ENCODE measurements at places on chromosomes 7 and 10.

- DNase-seq, result no peak
These were observed 285.6 kb downstream of the PRPF18 start for GRCh38 chr10:13872411-13872810.

GRCh38 chr7:87058744-87059524, 520 bp downstream of the ELAPOR2 start:
- no peak for DNase-seq

GRCh38 chr10:60627778-60628748, 150.2 kb upstream of the CDK1 start:
- DNase-seq, result no peak

DNA sequence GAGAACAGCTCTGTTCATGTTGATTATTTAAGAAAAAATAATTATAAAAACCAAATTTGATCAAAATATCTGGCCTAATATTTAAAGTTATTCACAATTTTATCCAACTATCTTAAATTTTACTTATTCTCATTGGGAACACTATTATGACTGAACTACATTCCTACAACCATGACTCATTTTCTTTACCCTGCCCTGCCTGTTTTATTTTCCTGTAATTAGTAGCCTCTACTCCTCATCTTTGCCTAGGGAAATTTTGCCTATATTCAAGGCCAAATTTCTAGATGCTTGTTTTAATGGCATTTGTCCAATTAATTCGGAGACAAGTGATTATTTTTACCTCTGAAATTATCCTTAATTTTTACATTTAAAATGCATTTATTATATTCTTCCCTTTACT, 289.7 kb upstream of the TMEM229A start:
- no peak for DNase-seq

GRCh38 chr10:75008952-75009351, 102.5 kb upstream of the SAMD8 start:
- no peak for DNase-seq

DNA sequence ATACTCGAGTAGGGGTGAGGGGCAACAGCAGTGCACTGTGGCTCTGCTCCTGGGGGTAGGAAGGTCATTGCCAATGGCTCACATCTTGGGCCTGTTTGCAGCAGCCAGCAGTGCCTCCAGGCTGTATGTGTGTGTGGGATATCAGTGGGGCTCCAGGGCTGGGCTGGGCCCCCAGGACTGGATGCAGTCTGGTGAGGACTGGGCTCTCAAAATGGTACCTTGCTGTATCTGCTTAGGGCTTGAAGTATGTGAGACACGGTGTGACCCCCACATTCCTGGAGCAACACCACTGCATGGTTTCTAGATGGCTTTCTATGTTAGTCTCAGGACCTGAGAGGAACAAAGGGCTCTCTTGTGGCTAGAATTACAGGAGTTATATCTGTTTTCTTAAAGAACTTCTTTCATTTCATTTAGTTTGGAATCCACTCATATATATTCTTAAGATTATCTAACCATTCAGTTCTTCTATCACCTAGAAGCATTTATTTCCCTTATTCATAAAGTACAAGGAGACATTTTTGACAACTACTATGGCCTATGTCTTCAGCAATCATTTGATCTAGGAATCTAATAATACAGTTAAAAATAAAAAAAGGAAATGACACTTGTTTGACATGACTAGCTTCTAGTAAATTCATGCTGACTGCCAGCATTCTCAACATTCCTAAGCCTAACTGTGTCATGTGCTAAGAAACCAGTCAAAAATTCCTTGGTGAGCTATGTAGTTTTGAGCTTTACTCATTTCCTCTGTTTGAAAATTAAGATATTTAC, 443.2 kb upstream of the SEMA3A start:
- DNase-seq, result peak; percentile 21

DNA sequence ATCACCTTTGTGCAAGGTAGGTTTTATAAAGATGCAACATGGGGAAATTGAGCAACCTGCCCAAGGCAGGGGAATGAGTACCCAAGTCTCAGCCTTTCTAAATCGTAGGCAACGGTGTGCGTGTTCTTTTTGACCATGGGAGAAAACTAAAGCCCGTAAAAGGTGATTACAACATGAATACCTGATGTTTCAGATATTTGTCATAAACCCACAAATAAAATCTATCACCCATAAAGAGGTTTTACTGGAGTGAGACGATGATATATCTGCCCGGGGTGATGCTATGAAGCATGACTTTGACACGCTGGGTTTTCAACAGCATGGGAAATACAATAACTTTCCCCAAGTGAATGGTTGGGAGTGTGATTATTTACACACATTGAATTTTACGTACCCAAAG, 406.3 kb upstream of the KLF6 start:
- no peak for DNase-seq

GRCh38 chr7:102413091-102413490, 16.9 kb downstream of the PRKRIP1 start:
- no peak for DNase-seq

GRCh38 chr10:58662314-58662713, 149.6 kb downstream of the BICC1 start:
- DNase-seq, result no peak

- DNase-seq, result no peak
These were observed at the start of gene SAP25 for GRCh38 chr7:100573691-100574361. Gene SAP25, minus strand, starts transcription at chr7:100573900. Its CDS starts 158 bp downstream, at chr7:100573742.

GRCh38 chr7:105439174-105439893, 50.6 kb upstream of the SRPK2 start:
- no peak for DNase-seq

DNA sequence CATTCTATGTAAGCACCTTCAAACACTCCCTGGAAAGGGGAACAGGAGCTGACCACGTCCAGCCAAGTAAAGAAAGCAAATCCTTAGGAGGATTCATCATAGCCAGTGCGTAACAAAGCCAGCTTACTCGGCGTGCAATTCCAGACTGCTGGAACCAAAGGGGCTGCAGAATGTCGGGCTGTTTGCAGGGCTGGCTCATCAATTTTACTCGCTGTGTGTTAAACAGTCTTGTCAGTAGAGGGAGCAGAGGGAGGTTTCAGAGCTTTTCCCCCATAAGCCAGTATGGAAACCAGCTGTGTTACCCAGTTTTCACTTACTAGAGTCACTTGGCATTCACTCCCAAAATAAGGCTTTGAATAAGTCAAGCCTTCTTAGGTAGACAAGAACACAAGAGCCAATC, 127.1 kb downstream of the KMT2E start:
- no peak for DNase-seq

DNA sequence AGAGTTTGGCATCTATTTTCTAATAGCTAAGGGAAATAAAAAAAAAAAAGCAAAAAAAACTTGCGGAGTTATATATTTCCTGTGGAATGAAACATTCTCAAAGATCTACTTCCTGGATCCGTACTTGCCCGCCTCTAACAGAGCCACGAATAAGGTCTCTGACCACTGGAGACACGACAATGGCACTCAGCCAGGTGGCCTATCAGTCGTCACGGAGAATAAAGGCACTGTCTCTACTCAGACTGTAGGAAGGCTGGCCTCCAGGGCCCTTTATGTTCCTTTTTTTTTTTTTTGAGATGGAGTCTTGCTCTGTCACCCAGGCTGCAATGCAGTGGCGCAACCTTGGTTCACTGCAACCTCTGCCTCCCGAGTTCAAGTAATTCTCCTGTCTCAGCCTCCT, 58.7 kb downstream of the RGS10 start:
- no peak for DNase-seq

DNA sequence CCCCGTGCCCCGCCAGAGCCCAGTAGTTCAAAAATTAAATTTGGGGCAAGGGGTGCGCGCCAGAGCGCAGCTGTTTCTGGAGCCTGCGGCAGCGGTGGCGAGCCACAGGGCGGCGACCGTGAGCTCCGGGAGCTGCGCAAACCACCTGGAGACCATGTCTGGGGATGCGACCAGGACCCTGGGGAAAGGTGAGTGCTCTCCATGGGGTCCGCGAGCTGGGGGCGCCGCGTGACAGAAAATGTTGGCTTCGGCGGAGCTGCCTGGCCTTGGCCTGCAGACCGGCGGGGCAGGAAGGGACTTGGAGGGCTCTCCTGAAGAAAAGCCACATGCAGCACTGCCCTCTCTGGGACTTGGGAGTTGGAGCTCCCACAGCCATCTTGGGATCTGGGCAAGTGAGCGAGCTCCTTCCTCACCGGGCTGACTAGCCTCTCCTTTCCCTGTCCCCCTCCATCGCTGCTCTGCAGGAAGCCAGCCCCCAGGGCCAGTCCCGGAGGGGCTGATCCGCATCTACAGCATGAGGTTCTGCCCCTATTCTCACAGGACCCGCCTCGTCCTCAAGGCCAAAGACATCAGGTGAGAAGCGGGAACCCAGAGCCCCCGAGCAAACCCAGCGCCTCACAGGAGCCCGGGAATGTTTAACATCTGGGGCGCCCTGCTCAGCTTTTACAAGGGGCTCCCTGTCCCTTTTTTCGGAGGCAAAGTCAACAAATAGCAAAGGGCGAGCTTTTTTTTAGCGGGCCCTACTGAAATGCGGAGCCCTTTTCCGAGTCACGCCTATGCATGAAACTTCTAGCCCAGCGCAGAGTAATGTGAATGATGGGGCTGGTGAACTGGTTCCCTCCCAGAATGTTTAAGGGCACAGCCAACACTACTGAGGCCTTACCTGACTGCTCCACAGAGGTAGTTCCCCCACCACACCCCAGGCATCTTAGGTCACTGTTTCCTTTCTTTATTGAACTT, 6.1 kb downstream of the GSTO2 start:
- DNase-seq, result no peak

DNA sequence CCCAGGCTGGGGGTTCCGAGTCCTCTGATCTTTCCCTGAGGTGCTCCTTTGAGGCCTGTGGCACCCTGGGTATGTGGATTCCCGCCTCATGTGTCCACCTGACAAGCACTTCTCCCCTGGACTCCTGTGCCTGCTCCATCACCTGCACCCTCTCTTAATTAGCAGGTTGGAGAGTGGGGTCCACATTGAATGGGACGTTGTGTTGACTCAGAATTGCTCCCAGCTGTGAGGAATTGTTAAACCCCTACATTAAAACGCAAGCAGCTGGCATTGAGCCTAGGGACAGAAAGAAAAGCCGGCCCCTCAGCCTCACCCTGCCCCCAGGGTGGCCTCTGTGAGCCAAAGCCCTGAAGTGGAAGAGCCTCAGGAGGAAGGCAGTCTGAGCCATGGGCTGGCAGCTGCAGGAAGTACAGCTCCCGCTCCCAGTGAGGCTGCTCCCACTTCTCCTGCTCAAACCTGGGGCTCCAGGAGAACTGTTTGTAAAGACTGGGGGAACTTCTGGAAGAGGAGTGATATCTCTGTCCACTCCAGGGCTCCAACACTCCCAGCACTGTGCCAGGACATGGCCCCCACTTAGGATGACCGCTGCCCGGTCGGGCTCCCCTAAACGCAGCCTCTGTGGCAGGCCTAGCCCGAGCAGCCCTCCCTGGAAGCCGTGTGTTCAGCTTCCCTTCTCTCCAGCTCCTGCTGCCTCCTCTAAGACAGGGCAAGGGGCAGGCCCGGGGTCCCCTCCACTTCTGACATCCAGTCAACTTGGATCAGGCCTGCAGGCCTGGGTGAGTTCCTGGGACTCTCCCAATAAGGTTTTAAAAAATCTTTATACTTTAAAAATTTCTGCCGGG, 1.8 kb upstream of the OPN4 start:
- DNase-seq, result no peak

DNA sequence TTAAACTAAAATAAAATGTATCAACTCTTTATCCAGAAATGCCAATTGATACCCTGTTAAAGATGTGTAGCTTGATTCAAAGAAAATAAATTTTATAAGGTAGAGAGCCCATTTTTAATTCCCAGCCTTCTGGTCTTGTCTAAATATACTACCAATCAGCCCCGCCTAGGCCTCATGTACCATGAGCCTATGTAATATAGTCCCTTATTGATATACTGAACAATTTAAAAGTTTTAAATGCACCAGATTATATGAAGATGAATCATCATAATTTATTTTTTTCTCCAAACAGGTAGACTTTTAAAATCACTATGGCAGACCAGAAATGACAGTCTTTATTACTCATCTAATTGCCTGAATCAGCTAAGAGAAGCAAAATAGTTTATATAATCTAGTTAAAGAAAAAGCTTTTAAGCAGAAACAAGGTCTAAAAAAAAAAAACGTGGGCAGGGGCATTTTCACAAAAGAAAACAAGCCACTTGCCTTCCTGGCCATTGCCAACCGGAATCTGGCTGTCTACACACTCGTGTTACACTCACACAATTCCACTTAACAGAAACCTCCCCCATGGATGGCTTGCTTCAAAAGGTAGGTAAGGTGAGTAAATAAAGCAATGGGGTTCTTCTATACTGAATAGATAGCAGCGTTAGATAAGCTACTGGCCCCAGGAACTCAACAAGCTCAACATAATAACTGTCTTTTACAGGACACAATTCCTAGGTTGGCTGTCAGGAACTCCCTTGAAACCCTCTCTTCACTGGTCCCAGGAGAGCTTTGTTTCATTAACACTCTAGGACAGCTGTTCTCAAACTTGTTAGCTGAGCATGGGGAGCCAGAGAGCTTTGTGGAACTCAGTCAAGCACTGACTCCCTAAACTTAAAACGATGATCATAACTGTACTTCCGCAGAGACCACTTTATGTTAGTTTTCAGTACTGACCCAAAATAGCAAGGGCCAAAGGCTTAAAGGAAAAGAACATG, 37.2 kb downstream of the RAPGEF5 start:
- DNase-seq, result no peak

DNA sequence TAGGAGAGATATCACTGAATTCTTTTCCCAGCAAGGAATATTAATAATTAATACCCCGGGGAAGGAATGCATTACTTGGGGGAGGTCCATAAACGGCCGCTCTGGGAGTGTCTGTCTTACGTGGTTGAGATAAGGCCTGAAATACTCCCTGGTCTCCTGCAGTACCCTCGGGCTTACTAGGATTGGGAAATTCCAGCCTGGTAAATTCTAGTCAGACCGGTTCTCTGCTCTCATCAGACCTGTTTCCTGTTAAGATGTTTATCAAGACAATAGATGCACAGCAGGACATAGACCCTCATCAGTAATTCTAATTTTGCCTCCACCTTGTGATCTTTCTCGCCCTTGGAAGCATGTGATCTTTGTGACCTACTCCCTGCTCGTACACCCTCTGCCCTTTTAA, 162.8 kb upstream of the KCND2 start:
- no peak for DNase-seq

- DNase-seq, result no peak
These were observed 33.3 kb downstream of the CDK14 start for GRCh38 chr7:90629297-90629918.

GRCh38 chr7:104005197-104005596, 15.7 kb upstream of the RELN start:
- no peak for DNase-seq

DNA sequence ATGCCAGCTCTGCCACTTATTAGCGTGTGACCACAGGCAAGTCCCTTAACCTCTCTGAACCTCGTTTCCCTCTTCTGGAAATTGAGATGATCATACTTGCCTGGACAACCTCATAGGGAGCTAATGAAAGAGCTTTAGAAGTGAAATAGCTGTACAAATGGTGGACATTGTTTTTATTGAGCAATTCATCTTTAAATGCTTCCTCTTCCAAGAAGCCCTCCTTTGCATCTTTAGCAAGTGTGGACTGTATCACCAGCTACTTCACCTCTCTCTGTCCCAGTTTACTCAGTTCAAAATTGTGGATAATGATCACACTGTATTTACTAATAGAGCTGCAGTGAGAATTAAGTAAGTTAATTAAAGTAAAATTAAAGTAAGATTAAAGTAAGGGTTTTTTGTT, 61.7 kb downstream of the CDH23 start:
- DNase-seq, result no peak

- DNase-seq, result no peak
These were observed 112.5 kb downstream of the GNAI1 start for GRCh38 chr7:80247144-80247543.

- DNase-seq, result no peak
These were observed 109.4 kb downstream of the ABLIM1 start for GRCh38 chr10:114548662-114549061.

- DNase-seq, result no peak
These were observed 15.3 kb downstream of the PAPSS2 start for GRCh38 chr10:87674943-87675342.

GRCh38 chr7:2959828-2960599, 83.7 kb downstream of the CARD11 start:
- DNase-seq, result no peak

Data from renal cortex interstitium (tissue), 15 donors.